ENCODE measurements at places on chromosomes 4 and X.

GRCh38 chr4:109179061-109179460 is 123.4 kb downstream of the COL25A1 start:
- no peak for DNase-seq

DNA sequence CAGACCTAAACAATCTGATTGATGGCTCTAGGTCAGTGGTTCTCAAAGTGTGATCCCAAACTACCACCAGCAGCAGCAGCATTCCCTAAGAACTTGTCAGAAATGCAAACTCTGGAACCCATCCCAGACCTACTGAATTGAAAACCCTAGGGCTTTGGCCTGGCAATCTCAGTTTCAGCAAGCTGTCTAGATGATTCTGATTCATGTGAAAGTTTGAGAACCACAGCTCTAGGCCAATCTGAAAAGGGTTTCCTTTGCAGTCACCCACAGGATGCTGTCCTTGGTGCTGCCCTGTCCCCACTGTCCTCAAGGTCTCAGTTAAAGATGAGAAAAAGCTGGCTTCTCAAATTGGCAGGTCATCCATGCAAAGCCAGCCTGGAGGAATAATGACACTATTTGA is 34.8 kb downstream of the SMPX start:
- DNase-seq, result no peak

GRCh38 chrX:68837119-68837518 is 8.3 kb downstream of the EFNB1 start:
- DNase-seq, result no peak

GRCh38 chr4:26779224-26779623 is 81.4 kb upstream of the STIM2 start:
- no peak for DNase-seq

GRCh38 chrX:70969635-70970481 is 39.0 kb upstream of the SLC7A3 start:
- no peak for DNase-seq

GRCh38 chrX:10106806-10107205 is 50.0 kb upstream of the CLCN4 start:
- peak; percentile 22 for DNase-seq

GRCh38 chrX:125172531-125172930 is 147.1 kb upstream of the TEX13C start:
- DNase-seq, result no peak

GRCh38 chr4:128862608-128863311 is 53.3 kb downstream of the JADE1 start:
- peak; percentile 57 for DNase-seq

DNA sequence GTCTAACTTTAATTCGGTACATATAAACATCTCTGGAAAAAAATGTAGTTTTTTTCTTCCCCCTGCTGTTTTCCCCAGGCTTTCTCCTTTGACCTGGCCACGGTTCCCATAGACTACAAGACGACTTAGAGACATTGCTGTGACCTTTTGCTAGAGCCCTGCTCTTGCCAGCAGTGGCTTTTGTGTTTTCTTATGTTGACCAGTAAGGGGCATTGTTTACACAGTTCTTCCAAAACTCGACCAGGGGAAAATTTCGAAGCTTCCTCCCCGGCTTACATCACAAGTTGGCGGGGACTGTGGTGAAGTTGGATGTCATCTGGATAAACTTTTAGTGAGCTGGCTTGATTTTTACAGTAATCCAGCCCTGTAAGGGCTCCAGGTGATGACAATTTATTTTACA is 9.3 kb downstream of the CCDC160 start:
- DNase-seq, result no peak

- DNase-seq, result no peak
Measured at GRCh38 chr4:7417639-7418038, 17.1 kb downstream of the PSAPL1 start.

DNA sequence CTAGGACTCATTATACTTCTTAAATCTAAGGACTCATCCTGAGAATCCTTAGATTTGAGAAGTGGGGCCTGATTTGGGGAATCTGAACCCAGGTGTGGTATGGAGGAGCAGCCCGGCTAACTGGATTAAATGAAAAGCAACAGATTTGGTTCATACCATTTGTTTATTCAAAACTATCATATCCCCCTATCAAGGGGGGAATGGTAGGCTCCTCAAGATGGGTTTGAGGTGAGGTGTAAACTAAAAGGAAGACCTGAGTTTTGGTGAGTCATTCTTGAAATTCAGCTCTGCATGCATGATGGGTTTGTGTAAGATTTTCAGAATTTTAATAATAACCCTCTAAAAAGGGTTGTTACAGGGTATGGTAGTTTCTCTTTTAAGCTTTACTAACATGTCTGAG is 53.4 kb downstream of the CASP6 start:
- no peak for DNase-seq

GRCh38 chr4:152537881-152538280 is 2.0 kb upstream of the FBXW7 start:
- DNase-seq, result no peak

- DNase-seq, result no peak
Measured at GRCh38 chrX:66915893-66916292, 277.0 kb upstream of the EDA2R start.

- peak; percentile 38 for DNase-seq
Measured at GRCh38 chrX:108224727-108225621, 133.4 kb downstream of the ATG4A start.

GRCh38 chrX:47215291-47215900 is 3.1 kb upstream of the CDK16 start:
- no peak for DNase-seq

- DNase-seq, result peak; percentile 24
Measured at GRCh38 chr4:64584981-64585557, 175.8 kb upstream of the TECRL start.

- DNase-seq, result peak; percentile 58
Measured at GRCh38 chr4:82801910-82802521, 3.4 kb upstream of the SCD5 start.

- no peak for DNase-seq
Measured at GRCh38 chr4:10944321-10944720, 259.8 kb upstream of the CLNK start.

GRCh38 chr4:107391630-107392028 is 328.4 kb downstream of the PAPSS1 start:
- DNase-seq, result no peak

DNA sequence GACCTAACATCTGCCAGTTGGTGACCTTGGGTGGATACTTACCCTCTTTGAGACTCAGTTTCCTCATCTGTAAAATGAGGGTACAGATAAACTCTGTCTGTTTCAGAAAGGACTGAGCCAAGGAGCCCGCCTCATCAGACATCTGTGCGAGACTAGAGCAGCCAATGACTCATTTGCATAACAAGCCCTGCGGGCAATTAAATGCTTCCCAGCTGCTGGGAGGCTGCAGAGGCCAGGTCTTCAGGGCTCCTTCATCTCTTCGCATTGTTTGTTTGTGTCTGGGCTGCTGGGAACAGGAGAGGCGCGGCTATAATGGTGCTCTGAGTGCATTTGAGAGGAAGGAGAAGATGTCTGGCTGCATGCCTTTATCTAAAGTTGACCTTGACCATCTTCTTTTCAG is 85.0 kb downstream of the ADRA2C start:
- peak; percentile 6 for DNase-seq

GRCh38 chr4:140240237-140240636 is 86.3 kb upstream of the MAML3 start:
- no peak for DNase-seq

GRCh38 chr4:101200561-101200960 is 146.8 kb downstream of the PPP3CA start:
- DNase-seq, result peak; percentile 96

GRCh38 chr4:176793060-176793605 is 411 bp upstream of the VEGFC start:
- DNase-seq, result no peak

GRCh38 chrX:153645921-153646488 is 998 bp upstream of the DUSP9 start:
- no peak for DNase-seq

- no peak for DNase-seq
Measured at GRCh38 chr4:835148-836002, 9.4 kb upstream of the CPLX1 start.

DNA sequence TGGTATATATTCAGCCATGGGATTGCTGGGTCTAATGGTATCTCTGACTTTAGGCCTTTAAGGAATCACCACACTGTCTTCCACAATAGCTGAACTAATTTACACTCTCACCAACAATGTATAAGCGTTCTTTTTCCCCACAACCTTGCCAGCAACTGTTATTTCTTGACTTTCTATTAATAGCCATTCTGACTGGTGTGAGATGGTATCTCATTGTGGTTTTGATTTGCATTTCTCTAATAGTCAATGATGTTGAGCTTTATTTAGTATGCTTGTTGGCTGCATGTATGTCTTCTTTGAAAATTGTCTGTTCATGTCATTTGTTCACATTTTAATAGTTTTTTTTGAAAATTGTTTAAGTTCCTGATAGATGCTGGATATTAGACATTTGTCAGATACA is 235.2 kb downstream of the HEPH start:
- DNase-seq, result no peak

DNA sequence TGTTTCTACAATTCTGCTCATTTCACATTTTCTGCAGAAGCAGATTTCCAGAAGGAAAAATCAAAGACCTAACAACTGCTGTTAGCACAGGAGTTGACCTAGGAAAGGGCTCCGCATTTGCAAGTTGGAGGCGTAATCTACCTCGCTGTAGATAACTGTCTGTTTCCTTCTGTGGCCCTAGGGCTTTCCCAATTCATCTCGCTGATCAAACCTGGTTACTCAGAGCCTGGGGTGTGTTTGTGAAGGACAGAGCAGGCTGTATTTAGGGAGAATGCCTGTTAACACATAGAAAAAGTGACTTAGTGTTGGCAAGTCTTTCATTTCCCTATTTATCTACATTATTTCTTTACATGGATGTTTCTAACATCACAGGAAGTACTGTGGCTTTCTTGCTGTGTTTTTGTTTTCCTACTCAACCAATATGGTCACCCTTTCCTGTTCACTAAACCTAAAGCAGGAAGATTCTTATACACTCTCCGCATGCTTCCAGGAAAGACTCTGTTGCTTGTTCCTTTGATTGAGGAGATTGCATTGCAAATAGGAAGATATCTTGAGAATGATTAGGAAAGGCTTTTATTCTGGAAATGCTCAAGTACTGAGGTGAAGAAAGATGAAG is 40.5 kb downstream of the AGA start:
- no peak for DNase-seq

- no peak for DNase-seq
Measured at GRCh38 chr4:116501954-116502353, 583.4 kb downstream of the TRAM1L1 start.

DNA sequence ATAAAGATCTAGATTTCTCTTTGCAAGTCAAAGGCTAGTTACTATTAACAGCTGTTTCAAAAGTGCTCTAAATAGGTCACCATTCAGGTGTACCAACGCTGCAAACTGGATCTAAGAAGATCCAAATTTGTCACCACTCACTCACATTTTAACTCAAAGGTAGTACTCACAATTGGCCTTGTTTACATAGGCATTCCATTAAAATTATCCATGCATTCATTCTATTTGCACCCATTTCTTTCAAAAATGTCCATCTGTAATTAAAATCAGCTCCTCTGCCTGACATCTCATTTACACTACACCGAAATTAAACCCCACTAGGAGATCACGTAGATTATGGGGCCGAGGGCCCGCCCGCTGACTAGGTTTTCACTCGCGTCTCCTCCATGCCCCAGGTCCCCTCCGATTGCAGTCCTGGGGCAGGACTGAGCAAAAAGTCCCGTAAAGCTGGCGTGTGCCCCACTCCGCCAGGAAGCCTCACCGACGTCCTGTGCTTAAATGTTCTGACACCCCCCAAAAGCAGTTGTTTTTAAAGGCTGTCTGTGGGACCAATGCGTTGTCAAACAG is 1.3 kb upstream of the ING2 start:
- DNase-seq, result no peak

DNA sequence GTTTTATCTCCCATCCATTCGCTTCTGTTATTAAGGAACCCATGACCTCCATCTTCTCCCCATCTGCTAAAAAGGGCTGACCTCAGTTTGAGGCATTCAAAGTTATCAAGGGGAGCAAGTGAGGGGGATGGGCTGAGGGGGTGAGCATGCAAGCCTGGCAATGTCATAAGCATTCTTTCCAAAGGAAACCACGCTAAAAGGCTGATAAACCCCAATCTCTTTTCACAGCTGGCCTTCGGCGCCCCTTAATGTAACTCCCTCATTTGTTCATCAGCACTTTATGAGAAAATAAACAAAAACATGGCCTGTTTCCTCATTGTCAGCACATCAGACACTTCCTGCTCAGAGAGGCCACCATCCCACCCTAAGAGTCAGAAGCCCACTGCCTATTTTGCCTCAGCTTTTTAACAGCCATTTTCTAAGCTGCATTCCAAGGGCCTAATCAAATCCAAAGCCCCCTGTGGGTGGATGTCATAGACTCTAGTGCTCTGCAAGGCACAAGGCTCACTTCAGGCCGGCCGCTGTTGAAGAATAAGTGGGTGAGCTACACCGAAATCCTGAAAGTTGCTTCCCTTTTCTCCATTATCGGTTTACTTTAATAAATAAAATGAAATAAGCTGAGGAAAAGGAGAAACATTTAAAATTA is 92.0 kb upstream of the SRD5A3 start:
- no peak for DNase-seq

GRCh38 chr4:73922766-73923630 is 53.8 kb downstream of the CXCL1 start:
- DNase-seq, result peak; percentile 75

DNA sequence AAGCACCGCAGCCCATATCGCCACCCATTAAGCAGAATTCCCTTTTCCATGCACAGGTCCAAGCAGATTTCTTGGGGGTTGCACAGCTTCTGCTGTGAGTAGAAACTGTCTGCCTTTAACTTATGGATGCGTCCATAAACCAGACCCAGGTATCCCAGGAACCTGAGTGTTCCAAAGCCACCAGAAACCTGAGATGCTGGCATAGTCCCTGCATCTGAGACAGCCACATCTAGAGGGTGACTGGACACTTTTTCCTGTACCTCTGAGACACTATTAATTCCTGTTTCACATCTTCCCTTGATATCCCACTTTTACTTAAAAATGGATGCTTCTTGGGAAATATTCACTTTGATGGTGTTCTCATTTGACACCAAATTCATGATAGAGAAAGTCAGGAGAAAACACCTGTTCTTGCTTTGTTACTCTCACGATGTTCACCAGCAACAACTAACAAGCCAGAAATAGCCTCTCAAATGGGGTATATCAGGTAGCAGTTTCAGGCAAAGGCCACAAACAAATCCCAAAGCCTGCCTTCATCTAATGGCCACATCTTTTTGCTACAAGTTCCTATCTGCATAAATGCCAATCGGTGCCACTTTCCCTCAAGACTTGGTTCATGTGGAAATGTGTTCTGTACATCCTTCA is 45.5 kb upstream of the PRDX4 start:
- DNase-seq, result no peak

- DNase-seq, result no peak
Measured at GRCh38 chr4:86611757-86612156, 17.6 kb downstream of the PTPN13 start.

DNA sequence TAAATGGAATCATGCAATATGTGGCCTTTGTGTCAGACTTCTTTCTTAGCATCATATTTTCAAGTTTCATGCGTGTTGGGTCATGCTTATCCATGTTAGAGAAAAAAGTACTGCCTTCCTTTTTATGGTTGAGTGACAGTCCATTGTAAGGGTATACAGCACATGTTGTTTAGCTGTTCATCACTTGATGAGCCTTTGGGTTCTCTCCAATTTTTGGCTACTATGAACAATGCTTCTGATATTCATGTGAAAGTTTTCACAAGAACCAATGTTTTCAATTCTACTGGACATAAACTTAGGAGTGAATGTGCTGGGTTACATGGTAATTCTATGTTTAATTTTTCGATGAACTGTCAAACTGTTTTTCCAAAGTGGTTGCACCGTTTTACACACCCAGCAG is 28.1 kb upstream of the LNX1 start:
- no peak for DNase-seq

GRCh38 chr4:38150766-38151165 is 190.6 kb downstream of the PTTG2 start:
- peak; percentile 95 for DNase-seq

Measured in iris pigment epithelial cell (primary cell).